ENCODE measurements at places on chromosomes 6 and 20.

DNA sequence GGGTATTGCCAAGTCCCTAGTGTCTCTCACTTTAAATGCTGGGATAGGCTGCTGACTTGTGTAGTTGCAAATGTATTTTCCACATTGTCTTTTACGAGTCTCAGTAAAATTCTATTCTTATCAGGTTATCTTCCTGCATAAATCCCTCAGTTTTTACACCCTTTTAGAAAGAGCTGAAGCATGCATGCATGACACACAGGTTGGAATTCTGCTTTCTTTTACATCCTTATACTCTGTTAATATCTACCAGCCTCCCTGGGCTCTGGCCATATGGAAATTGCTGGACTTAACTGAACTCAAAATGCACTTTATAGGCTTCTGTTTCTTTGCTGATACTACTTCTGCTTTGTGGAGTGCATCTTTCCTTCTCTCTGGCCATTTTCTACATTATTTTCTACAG is 477.4 kb downstream of the FRK start:
- no peak for DNase-seq

DNA sequence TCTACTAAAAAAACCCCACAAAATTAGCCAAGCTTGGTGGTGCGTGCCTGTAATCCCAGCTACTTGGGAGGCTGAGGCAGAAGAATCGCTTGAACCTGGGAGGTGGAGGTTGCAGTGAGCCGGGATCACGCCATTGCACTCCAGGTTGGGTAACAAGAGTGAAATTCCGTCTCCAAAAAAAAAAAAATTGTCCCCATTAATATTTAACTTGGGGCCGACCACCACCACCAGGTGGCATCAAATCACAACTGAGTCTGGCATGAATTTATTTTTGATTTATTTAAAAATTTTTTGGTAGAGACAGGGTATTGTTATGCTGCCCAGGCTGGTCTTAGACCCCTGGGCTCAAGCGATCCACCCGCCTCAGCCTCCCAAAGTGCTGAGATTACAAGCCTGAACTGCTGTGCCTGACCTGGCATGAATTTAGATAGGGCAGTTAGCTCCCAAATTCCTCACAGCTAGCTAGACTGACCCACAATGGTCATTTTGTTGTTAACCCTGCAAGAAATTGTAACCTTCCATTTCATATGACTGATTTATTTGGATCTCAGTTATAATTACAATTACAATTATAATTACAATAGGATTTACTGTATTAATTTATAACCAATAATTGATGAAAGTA is 17.1 kb upstream of the BEND3 start:
- DNase-seq = peak; percentile 52

DNA sequence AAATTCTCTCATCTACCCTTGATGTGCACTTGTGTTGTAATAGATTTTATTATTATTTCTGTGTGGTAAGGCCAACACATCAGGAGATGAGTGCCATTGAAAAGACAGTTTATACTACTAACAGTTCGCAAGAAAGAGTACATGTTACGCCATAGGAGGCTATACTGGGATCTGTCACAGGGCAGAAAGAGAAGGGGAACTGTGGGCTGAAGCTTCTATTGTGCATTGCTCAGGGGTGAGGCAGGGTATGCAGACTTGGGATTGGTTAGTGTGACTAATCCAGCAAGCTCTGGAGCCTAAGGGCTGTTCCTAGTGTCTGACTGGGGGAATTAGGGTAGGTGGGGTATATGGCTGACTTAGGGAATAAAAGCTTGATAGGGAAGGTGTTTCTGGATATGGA is 50.9 kb downstream of the GPR63 start:
- DNase-seq = no peak

DNA sequence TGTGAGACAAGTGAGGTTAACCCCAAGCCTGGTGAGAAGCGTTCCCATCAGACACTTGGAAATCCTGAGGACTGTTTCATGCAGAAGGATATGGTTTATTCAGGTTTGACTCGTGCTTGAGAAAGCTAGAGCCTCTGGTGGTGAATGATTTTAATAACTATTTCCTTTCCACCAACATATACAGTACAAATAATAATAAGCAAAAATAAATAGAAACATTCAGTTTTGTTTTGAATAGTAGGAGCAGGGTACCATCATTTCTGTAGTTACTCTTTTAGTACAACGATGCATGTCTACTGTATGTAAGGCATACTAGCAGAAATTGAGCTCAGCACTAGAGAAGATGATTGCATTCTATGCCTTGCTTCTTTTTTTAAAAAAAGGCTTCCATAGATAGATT is 33.5 kb downstream of the PLG start:
- no peak for DNase-seq

DNA sequence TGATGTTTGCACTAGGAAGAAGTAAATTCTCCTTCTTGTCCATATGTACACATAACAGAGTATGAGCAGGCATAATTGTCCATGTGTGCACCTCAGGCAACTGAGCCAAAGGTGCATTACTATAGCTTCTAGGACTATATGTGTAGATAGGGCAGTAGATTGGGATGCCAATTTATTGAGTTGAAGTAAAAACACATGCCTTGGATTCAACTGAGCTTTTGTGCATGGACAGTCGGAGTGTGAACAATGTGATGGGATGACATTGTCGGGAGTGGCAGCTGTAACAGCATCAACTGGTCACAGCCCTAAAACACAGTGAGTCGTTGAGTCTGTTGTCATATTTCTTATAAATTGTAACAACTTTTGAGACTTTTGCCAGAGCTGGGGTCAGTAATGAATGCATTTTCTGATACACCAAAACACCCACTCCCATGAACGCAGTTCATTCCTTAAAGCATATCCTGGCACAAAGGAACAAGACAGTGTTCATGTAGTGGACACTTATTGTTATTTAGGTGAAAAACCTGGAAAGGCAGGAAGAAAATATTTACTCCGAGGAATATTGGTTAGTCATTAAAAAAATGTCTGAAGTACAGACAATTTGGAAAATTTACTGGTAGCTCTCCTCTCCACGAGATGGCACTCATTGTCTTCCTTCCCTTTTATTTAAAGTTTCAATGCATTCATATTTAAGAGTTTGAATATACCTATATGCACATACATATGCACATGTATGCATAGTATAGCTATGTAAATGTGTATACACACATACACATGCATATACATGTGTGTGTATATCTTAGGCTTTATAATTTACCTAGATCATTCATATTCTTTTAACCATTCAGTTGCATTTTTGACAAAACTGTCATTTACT is 302.0 kb upstream of the STXBP5 start:
- DNase-seq = peak; percentile 62

DNA sequence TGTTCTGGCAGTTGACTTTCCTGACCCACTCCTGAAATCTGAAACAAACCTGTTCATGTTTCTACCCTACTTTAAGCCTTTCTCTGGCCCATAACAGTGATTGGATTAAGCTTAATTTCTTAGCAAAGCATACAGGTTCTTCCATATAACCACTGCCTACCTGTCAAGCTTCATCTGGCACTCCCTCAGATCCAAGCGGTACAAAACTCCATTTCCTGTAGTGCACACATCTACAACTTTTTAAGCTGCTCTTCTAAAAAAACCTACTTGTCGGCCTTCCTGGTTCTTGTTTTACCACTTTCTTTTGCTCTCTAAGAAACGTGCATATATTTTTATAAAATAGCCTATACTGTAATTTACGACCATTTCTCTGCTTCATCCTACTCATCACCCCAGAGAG is 916 bp upstream of the PPP1R11 start:
- DNase-seq = no peak

- no peak for DNase-seq
Measured at GRCh38 chr6:121356575-121356974, 22.3 kb upstream of the TBC1D32 start.

DNA sequence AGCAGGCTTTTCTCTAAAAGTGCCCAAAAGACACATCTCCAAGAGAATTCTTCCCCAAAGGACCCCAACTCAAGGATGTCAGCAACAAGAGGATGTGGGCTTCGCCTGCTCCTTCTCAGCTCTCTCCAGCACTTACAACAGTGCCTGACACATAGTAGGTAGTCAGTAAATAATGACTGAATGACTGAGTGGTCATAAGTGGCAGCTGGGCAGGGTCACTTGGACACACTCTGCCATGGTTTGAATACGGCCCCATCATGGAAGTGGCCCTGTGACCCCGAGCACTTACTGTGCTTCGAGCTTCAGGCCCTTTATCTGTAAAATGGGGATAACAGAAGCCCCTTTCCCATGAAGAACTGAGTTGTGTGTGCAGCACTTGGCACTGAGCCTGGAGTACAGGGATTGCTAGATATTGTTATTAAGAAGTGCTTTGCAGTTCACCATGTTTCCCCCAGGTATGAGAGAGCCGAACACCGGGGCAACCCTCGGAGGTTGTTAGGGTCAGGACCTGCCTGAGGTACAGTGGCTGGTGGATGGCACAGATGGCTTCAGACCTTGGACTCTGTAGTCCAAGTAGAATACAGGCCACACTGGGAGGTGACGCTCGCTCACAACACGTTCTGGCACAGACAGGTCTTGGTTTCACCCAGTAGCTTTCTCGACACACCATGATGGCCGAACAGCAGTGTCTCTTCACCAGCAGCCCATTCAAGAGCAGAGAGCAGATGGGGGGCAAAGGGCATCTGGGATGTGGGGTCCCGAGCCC is 56.0 kb downstream of the NOL4L start:
- no peak for DNase-seq

DNA sequence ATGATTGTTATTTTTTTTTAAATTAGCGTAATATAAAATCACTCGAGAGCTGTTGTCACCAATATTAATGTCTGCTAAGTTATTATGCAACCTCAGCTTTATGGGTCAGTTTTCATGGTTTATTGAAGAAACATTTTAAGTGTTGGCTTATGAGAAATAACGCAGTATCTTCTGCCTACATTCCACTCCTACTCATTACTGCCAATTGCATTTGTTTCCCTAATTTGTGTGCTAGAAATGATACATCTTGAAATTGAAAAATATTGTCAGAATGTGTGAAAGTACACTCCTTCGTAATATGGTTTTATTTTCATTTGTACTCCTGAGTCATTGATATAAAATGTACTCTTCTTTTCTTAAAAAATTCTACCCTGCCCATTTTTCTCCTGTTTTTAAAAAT is 333.3 kb upstream of the HSF2 start:
- no peak for DNase-seq

- DNase-seq = no peak
Measured at GRCh38 chr20:58579069-58579818, 64.0 kb upstream of the APCDD1L start.

Measured in fibroblast of the aortic adventitia (primary cell).